AG09319 (cell line): ENCODE measurements at places on chromosomes 13 and 19.

- peak; percentile 32 for DNase-seq
These were observed 146.5 kb downstream of the PCCA start for GRCh38 chr13:100235311-100235901.

GRCh38 chr19:5122671-5123409 lies 153.9 kb downstream of the KDM4B start:
- no peak for DNase-seq

DNA sequence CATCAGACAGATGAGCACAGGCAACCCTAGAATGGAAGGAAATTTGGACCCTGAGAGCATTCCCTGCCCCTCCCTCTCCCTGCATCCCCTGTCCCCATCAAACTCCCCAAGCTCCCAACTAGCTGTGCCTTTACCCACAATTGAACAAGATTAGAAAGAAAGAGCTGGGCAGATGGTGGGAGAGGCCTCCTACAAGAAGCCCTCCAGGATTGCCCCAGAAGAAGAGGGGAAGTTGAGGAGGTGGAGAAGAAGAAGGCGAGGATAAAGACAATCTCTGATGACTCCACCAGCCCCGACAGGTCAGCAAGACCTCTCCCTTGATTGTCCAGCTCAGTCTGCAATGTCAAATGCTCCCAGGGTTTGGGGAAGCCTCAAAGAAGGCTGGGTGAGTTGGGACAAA lies 11.9 kb downstream of the UNC13A start:
- no peak for DNase-seq

DNA sequence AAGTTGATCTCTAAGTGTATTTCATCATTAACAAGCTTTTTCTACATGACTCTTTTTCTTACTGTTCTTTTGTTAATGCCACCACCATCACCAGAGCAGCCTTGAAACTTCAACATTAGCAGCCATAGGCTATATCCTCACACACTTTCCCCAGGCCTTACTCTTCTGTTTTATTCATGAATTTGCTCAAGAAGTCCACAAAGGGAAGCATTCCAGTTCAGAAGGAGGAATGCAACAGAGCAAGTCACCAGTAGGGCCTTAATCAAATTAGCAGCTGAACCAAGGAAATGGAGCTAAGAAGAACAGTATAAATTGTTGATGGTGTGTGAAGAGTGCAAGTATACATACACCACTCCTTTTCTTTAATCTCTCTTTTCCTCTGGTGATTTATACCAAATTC lies 223.1 kb downstream of the NBEA start:
- no peak for DNase-seq

DNA sequence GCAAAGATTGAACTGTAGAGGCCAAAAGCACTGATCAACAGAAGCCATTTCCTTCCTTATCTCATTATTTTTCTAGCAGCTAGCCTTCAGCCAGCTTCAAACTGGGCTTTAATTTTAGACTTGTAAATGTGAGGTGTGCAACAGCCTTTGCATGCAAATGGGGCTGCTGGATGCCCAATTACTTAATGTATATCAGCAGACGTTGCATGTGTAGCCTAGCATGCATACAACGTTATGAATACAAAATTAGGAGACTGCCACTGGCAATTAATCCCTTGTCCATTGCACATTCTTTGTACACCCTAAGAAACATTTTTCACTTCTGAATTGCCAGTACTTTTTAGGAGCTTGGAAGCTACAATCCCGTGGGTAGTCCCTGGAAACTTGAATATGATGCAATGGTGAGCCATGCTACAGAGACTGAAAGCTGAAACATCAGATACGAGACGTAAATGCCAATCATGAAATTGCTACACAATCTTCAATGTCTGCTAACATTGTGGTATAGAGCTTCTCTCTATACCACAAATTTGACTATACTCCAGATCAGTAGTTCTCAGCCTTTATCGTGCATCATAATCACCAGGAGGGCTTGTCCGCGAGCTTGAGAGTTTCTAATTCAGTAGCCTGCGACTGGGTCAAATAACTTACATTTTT lies 20.2 kb downstream of the EPSTI1 start:
- no peak for DNase-seq

DNA sequence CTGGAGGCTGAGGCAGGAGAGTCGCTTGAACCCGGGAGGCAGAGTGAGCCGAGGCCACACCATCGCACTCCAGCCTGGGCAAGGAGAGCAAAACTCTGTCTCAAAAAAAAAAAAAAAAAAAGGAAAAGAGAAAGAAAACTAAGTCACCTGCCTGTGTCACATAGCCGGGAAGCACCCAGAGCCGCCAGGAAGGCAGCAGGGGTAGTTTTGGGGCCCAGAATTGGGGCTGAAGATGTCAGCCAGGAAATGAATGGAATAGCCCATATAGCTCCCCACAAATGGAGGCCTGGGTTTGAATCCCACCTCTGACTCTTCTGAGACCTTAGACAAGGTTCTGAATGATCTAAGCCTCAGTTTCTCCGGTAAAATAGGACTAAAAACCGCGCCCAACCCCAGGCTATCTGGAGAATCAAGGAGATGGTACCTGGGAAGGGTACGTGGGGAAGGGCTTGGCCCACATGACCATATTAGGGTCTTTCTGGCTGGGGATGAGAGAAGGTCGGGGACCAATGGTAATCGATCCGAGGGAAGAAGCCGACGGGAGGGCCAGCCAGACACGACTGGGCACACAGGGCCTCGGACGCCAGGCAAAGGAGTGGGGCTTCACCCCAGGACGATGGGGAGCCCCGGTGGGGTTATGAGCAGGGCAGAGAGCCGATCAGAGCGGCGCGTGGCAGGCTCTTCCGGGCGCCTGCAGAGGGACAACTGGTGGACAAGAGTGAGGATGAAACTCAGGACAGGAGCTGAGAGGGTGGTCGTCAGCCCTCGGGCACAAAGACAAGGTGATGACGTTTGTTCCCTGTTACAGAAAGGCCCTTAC lies 14.4 kb downstream of the CCDC124 start:
- no peak for DNase-seq

- DNase-seq: no peak
These were observed 9.2 kb downstream of the LMTK3 start for GRCh38 chr19:48502350-48503018.

GRCh38 chr13:33561627-33562026 lies 256.3 kb upstream of the RFC3 start:
- DNase-seq: no peak

- DNase-seq: no peak
These were observed 1290.4 kb upstream of the PCDH20 start for GRCh38 chr13:62706048-62706447.

GRCh38 chr19:7004313-7004931 lies 16.8 kb downstream of the MBD3L2B start:
- DNase-seq: no peak

DNA sequence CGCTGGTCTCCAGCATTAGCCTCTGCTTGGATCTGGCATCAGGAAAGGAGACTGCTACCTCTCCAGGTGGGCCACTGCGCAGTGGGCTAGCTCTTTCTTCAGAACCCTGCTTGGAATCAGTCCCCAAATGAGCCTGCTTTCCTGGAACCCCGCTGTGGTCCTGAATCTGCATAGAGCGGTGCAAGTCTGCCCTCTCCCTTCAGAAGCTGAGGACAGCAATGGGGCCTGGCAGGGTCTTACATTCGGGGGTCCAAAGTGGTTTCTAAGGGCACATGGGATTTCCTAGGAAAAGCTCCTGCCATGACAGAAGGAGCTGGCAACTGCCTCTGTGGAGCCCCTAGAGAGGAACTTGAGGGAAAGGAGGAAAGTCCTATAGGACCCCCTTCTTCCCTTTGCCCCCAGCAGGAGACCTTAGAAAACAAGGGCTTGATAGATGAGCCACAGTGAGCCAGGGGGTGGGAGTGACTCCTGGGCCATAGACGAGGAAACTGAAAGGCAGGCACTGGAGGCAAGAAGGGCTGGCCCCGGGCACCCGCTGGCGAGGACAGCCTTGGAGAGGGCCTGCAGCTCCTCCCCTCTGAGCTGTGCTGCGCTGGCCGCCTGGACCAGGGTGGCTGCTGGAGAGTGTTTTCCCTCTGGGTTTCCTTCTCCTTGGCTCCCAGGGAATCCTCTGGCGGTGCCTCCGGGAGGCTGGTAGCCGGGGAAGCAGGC lies 1.4 kb upstream of the VSTM2B start:
- DNase-seq: no peak

DNA sequence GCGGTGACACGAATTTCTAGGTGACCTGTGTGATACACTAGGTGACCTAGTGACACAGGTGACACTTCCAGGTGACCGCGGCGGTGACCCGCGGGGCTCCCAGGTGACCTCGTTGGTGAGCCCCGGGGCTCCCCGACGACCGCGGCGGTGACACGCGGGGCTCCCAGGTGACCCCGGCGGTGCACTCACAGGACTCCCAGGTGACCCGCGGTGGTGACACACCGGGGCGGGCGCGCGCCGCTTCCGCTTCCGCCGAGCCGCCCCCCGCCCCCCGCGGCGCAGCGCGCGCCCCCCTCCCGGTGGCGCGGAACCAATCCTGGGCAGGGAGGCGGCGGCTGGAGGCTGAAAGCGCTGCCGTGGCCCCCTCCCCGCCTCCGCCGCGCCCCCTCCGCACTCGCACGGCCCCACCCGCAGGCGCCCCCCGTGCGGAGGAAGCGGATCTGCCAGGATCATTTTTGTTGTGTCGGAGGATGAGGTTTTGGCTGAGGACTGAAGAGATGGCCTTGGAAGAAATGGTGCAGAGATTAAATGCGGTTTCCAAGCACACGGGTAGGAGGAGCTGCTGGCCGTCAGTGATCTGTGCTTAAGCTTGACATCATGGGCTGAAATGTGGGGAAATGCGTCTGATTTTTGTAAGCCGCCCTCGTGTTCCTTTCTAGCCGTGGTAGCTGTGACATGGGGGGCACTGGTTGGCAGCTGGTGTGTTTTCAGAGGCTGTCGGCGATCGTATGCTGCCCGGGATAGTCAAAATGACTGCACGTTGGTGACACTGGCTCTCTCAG lies at the start of gene MCF2L:
Gene MCF2L (plus strand): TSS at position 305 of the 782 bp plus-strand sequence. CDS start 166 bp downstream, at position 471.
- peak; percentile 5 for DNase-seq

DNA sequence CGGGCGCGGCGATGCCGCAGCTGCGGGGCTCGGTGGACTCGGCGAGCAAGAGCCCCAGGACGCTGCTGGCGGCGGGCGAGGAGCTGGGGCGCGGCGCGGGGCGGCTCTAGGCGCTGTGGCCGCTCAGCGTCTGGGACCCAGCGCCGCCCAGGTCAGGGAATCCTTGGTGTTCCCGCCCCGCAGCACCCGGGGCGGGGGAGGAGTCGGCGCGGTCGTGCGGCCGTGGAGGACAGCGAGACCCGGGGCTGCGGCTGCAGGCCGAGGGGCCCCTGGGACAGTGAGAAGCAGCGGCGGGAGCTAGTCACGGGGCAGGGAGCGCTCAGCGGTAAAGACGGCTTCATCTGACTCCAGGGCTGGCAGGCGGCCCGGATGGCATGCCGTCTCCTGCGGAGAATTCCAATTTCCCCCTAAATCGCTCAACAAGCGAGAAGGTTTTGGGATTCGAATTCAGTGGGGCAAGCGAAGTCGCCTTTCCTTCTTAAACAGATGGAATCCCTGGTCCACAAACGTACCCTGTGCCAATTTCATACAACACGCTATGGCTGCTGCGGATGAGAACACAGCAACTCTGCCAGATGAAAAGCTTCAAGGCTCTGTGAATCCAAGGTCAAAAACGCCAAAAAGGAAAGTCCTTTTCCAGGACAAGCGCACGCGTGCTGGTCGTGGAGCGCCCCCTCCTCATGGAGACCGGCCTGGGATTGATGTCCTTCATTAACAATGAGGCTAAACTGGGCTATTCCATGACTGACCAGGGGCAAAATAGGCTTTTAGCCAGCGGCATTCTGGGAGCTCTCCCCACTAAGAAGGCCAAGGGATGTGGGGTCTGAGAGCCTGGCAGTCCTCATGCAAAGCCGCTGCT lies 4.2 kb upstream of the ZSCAN4 start:
- DNase-seq: no peak

DNA sequence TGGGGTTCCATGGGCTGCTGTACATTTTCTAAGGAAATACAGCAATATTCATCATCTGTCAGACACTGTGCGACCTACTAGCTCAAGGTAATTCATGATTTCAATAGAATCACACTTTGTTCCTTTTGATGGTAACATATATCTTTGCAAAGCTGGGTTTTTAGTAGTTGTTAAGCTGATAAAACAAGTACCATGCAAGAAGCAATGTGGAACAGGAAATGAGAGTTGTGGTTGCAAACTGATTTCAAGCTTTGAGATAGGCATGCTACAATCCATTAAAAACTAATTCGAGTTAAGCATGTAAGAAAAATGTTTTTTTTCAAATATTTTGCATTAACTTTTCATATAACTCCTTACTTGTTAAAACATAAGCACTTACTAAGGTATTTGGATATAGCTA lies 6.8 kb upstream of the MBNL2 start:
- no peak for DNase-seq

GRCh38 chr19:41189425-41190065 lies 3.5 kb upstream of the CYP2S1 start:
- DNase-seq: no peak

GRCh38 chr13:31350560-31350959 lies 150.8 kb downstream of the B3GLCT start:
- no peak for DNase-seq

DNA sequence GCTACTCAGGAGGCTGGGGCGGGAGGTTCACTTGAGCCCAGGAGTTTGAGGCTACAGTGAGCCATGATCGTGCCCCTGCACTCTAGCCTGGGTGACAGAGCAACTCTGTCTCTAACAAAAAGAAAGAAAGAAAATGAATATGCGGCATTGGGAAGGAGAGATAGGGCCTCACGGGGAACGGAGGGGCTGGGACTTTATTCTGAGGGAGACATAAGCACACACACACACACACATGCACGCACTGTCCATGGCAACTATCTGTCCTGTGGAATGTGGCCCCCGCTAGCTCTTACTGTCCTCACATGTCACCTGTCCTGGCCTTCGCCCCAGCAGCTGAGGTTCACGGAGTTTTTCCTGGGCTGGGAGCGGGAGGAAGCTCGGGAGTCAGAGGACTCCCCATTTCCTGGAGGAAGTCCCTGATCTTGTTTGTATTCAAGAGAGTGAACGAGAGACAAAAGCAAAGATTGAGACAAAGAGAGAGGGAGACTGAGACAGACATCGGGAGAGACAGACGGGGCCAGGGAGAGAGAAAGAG lies 654 bp downstream of the STAP2 start:
- no peak for DNase-seq

- DNase-seq: no peak
These were observed 108.0 kb downstream of the URI1 start for GRCh38 chr19:30049846-30050667.

DNA sequence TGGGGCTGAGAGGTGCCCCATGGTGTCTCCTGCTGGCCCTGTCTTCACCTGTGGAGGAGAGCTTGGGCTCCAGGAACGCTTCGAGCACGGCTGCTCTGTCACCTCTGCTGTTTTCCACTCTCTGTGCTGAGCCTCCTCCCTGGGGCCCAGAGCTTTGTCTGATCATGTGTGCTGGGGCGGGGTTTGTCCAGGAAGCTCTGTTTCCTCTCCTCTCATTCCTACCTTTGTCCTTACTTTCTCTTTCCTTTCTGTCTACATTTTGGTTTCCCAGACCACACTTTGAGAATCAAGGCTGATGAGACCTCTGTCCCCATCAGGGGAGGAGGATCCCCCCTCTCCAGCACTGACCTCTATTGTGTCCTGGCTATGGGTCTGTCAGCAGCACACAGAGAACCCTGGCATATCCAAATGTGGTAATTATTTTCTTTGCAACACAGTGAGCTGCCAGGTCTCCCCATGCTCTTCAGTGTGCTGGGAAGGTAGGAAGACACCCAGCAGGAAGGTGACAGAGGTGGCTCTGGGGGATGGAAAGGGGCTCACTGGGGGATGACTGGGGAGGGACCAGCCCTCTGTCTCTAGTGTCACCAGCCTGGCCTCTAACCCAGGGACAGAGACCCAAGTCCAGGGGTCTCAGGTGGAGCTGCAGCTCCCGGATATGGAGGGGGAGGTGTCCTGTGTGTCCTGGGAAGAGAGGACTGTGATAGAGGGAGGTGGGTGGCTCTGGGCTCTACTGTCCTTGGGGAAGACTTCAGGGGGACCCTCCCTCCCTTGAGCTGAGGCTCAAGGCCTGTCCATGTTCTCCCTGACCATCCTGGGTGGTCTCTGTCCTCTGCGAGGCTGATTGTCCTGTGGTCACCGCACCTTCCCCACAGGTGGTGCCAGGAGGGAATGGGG lies at the start of gene CEACAM1:
Gene CEACAM1 (minus strand): TSS at position 128 of the 894 bp plus-strand sequence. CDS start 107 bp downstream, at position 21.
- DNase-seq: no peak
